ENCODE measurements at places on chromosomes 2 and 18. TPM values are rescaled to one million over a fixed set of nuclear protein-coding genes. Genes with fewer than 3 reads are reported as not detected.

Gene SEC11C
- total RNA-seq, result 116 TPM

Gene STON1
- 1.7 TPM for total RNA-seq

Gene AGAP1
- 1.4 TPM for total RNA-seq

Gene RAB10
- 119 TPM for total RNA-seq

Gene MC2R
- total RNA-seq, result not detected

Gene ALK
- total RNA-seq, result not detected

Gene MOB4
- 20.9 TPM for total RNA-seq

Gene CRIM1
- 3.1 TPM for total RNA-seq

Gene DUSP19
- 0.93 TPM for total RNA-seq

Gene SERPINB3
- not detected for total RNA-seq

Gene SNTG2
- total RNA-seq, result 0.57 TPM

Gene PROKR1
- not detected for total RNA-seq

Gene IL1B
- not detected for total RNA-seq

Gene SCN7A
- not detected for total RNA-seq

Gene CPLX4
- not detected for total RNA-seq

Gene GAREM2
- 4.1 TPM for total RNA-seq

Gene CACNB4
- 0.14 TPM for total RNA-seq

Gene PPP1R1C
- total RNA-seq, result not detected

Gene ITGAV
- total RNA-seq, result 9.6 TPM
